ENCODE measurements at places on chromosomes 4 and X.
A peak's percentile ranks its signal among the peaks of the same experiment; 100 is the strongest.

DNA sequence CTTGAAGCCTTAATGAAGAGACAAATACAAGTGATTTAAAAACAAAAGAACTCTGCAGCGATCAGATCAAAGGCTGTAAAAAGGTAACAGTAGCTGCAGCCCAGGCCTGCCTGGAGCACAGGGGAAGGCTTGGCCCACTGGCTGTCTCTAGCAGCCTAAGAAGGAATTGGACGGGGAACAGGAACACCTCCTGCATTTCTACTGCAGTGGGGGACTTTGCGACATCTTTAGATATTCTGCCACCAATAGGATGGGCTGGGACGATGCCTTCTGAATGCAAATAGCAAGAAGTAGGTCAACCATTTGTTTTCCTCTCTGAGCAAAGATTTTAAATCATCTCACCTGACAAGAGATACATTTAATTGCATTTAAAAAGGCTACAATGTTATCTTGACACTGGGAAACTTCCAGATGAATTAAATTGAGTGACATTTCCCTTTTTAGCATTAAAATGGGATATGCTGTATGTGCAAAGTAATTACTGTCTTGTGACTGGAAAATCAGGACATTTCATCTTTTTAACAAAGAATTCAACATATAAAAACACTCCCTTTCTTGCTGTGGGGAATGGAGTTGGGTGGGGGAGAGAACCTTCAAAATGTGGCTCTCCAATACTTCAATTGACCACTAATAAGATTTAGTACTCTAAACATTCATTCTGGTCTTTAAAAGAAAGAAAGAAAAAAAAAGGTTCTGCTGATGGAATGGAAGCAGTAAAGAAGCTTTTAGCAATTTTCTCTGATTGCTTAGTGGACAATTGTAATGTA lies 70.0 kb downstream of the NYX start:
- peak; percentile 17 for DNase-seq

DNA sequence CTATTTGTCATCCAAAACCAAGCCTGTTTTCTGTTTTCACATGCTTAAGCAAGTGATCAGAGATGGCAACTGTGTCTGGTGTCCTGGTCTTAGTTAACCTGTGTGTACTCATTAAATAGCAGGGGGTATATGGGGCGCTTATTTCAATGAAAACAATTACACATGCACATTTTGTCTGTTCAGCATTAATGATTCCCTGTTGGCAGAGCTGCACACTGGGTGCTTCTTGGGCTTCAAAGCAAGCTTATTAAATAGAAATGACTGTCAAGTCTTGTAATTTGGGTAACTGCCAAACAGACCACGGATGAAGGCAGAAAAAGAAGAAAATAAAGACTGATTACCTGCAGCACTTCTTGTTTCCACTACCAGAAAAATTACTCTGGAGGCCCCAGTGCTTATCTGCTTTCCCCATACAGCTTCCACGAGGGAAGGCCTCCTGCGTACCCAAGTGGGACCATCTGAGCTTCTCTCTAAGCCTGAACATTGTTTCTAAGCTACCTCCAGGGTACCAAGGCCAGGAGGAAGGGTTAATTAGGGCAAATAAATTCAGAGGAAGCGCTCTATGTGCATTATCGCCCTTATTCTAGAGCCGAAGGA lies 107.2 kb upstream of the TBL1X start:
- DNase-seq: no peak

GRCh38 chr4:46081674-46082073 lies 42.2 kb downstream of the GABRG1 start:
- DNase-seq: no peak

GRCh38 chr4:15402974-15403373 lies 24.9 kb upstream of the C1QTNF7 start:
- peak; percentile 27 for DNase-seq

DNA sequence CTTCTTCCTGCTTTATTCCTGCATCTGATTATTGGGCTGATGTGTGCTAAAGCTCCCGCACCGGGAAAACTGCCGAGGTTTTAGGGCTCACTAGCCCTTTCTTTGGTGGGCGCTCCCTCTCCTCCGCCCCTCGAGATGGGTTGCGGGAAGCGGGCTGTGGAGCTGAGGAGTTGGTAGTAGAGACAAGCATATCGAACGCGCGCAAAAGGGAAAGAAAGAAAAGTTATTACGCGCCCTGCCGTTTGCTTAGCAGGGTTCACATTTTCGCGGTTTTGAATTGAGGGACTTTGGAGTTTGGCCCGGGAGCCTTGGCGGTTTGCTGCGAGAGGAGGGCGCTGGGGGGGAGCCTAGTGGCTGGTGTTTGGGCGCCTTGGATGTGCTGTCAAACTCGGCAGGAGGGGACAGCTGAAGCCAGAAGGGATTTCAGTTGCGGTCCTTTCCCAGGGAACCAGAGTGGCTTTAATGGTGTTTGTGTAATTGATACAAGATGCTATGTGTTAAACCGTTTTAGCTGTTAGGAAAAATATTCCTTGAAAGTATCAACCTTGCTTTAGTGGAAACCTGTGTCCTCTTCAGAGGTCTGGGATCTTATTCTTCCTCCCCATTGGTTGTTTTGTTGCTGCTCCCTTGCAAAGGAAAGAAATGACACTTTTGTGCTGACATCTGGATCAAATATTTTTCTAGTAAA lies 1.1 kb downstream of the GAB1 start:
- DNase-seq: peak; percentile 68

- DNase-seq: peak; percentile 64
These were observed 855 bp downstream of the GPRASP2 start for GRCh38 chrX:102712981-102713625.

DNA sequence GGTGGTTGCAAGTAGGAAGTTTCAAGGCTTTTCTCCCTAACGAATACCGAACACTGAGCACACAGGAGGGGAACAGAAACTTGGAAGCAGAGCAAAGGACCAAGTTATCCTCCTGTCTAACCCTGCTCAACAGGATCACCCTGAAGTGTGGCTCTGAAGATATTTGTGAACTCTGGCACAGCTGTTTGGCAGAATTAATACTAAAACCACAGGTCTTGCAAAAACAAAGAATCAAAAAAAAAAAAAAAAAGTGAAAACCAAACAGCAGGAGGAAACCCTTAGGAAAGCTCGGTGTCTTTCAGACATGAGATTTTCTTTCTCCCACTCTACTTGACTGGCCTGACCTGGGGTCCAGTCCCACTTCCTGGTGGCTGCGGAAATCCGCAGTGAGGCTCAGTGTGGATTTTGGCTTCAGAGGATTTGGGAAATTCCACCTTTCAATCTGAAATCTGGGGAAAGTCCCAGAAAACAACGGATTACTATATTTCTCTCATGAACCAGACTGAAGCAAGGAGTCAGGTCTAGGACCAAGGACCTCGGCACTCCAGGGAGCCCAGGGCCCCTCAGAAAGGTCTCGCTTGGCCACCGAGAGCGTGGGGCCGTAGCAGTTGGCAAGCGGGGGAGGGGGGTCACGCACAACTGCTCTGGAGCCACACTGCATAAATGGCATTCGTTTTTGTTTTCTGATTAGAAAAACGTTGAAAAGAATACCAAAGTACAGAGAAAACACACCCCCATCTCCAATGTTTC lies 867 bp downstream of the TIFA start:
- DNase-seq: no peak

DNA sequence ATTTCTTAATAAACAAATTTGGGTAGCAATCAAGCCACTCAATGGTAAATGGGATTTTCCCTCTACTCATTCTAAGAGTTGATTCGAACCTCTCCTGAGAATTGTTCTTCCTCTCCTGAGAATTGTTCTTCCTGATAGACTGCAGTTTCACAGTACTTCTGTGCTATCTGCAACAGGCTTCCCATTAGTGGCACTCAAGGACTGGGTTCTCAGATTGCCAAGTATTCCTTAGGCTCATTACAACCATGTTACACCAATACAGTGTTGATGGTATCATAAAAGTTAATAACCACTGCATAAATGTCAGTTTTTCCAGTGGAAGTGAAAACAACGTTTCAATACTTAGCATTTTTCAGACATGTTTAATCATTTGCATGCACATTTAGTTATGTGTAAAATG lies 201.6 kb downstream of the FRMPD4 start:
- DNase-seq: no peak

DNA sequence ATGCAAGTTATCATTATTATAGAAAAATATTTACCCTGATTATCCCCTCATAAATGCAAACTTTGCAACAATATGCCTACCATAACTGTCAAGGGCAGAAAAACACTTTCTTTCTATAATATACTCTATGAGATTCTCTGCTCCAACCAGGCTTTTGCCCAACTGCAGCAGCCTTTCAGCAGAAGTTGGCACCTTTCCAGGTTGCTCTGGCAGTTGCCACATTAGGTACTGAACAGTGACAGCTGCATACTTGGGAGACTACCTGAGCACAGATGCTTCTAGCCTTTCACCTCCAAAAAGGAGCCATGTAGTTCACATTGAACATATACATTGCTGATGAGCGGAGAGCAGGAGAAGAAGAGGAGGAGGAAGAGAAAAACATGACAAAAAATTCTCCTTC lies 69.5 kb upstream of the BRWD3 start:
- no peak for DNase-seq

DNA sequence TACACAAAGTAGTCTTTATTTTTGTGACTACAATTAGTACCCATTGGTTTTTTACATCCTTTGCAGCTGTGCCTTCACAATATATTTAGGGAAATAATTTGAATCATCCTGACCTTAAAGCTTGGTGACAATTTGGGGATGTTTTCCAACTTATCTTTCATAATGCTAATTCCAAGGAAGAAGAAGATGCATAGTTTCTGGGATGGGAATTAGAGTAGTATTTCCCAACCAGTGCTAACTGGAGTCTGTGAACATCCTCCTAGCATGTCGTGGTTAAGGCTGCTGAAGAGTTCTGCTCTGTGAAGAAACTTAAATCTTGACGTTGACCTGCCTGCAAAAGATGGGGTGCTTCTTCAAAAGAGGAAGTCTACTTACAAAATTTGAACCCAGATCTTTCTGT lies 173.5 kb downstream of the ANK2 start:
- DNase-seq: no peak

DNA sequence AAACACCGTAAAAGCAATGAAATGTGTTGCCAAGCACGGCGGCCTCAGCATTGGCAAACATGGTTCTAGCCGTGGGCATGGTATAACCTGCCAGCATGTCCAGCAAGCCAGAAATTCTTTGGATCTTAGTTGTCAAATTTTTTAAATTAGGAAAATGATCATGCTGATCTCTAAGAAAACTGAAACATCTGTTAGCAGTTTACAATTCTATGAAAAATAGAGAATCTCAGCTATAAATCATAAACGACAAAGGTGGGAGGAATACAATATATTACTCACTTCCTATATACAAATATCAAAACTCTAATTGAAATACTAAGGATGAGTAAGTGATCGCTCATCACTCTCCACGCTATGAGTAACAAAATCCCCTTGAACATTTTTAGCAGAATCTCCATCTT lies 130.3 kb downstream of the ADGRA3 start:
- DNase-seq: no peak

- DNase-seq: no peak
These were observed 26.0 kb upstream of the VSIG1 start for GRCh38 chrX:108018656-108019381.

DNA sequence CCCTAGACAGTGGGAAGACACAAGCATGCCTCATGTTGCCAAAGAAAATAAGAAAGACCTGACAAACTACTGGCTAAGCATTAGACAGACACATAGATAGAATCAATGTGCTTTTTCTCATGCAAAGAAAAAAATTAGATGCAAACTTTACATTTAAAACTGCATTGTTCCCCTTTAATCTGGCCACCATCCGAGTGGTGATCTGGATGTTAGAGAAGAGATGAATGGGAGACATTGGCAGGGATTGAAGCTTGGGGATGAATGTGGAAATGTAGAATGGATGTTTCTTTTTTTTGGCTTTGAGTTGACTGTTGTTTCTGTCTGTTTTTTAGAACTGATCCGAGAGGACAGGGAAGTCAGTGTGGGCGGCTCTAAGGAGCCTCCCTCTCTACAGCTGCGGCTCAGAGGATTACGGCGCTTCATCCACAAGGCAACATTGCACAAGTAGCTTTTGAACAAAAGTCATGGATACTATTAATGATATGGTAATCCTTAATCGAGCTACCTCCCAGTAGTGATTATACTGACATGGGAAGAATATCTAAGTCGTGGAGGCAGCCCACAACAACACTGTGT lies 53.0 kb downstream of the HELT start:
- no peak for DNase-seq

- DNase-seq: no peak
These were observed 89.9 kb downstream of the REPS2 start for GRCh38 chrX:17036171-17036961.

- DNase-seq: no peak
These were observed 53.5 kb downstream of the SMAD1 start for GRCh38 chr4:145535202-145535601.

- no peak for DNase-seq
These were observed 534.6 kb downstream of the BCOR start for GRCh38 chrX:39563178-39563577.

DNA sequence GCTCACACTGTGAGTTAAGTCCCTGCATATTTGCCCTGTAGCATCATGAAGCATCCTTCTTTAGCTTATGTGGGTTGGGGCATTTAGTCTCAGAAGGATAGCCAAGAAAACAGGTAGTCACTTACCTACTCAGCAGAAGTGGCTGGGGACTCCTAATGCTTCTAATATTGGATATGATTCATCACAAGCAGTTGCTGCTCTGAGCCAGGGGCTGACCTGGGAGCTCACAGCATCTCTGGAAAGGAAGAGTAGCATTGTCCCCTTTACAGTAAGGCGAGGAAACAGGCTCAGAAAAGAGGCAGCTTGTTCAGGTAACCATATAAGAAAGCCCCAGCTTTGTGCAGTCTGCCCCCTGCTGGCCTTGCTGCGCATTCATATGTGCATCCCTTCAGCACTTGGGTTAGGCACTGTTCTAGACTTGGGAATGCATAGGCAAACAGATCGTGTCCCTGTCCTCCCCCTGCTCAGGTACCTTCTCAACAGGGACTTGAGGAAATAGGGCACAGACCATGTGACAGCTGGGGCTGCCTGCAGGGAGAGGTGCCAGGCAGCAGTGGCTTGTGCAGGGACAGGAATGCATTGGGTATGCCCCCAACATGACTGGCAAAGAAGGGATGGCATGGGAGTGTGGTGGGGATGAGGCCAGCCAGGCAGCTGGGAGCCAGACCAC lies 35.7 kb upstream of the TBC1D14 start:
- peak; percentile 81 for DNase-seq

- peak; percentile 30 for DNase-seq
These were observed 53.0 kb upstream of the KDR start for GRCh38 chr4:55178226-55179005.

DNA sequence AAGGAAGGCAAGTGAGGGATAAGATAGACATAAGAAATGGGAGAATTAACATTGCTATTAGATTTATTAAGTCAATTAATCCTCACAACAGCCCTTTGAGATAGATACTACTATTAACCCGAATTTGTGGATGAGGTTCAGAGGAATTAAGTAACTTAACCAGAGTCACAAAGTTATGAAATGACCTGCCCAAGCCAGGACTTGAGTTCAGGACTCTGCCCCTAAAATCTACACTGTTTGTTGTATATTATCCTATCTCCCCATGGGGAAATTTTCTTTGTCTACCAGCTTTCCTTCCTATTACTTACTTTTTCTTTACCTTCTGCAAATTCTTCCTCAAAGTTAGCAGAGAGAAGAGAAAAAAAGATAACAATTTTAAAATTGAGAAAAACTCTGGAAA lies 33.4 kb upstream of the UBQLN2 start:
- DNase-seq: no peak
